ENCODE measurements at places on chromosomes 3 and 15.

DNA sequence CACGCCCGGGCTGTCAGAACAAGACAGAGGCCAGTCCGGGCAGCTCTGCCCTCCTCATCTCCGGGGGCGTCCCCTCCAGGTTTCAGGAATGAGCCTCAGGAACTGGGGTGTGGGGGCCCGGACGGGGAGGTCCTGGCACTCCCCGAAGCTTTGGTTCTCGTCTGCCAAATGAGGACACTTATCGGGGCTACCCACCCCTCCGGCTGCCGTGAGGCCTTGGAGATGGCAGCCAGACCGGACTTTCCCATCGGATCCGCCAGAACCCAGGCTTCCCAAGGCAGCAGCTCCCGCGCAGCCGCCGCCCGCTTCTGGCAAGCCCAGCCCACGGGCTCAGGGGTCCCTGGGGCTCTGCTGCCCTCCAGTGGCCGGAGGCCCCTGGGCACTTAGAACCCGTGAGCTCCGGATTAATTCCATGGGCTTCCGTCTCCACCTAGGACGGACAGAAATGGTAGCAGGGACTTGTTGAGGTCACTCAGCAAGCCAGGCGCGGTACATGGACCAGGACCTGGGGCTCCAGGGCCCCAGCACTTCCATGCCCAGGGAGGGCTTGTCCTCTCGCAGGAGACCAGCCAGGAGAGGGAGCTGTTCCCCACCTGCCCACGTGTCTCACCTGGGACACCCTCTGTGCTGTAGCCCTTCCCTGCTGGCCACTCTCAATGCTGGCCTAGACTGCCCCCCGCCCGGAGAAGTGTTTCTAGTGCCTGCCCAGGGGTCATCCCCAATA, 89.4 kb downstream of the LINGO1 start:
- DNase-seq, result peak; percentile 64

DNA sequence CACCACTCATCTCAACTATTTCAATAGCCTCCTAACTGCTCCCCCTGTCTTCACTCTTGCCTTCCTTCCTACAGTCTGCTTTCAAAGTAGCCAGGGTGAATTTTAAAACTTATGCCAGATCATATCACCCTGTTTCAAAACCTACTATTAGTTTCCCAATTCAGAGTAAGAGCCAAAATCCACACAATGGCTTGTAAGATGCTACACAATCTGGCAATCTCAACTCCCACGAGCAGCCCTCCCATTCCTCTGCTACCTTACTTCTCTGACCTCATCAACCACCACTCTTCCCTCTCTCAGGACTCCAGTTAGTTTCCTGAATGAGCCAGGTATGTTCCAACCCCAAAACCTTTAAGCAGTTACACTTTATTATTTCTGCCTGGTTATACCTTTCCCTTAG, 62.5 kb downstream of the VPS13C start:
- no peak for DNase-seq

DNA sequence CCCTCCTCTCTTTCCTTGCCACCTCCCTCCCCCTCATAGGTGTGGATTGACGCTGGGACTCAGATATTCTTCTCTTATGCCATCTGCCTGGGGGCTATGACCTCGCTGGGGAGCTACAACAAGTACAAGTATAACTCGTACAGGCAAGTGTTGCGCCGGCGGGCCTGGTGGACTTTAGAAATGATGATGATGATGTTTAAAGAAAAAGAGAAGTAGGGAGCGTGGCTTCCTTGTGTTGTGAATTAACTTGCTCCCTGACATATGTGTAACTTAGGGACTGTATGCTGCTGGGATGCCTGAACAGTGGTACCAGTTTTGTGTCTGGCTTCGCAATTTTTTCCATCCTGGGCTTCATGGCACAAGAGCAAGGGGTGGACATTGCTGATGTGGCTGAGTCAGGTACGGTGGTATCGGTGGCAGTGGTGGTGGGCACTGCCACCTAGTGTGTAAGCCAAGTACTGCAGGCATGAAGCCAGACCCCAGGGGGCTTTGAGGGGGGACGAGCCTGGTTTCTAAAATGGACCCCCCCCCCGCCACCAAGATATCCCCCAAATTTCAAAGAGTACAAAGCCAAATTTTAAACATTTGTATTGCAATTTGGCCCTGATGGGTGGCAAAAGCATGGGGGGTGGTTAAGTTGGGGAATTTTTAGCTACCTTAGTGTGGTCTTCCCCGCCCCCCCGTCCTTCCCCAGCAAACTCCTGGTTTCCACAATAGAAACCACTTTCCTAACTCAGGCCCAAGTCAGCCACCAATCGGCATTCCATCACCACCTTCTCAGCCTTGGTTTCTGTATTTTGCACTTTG, 65.6 kb downstream of the SLC6A6 start:
- no peak for DNase-seq

- DNase-seq, result no peak
Measured at GRCh38 chr3:7733933-7734332, 767.7 kb upstream of the LMCD1 start.

DNA sequence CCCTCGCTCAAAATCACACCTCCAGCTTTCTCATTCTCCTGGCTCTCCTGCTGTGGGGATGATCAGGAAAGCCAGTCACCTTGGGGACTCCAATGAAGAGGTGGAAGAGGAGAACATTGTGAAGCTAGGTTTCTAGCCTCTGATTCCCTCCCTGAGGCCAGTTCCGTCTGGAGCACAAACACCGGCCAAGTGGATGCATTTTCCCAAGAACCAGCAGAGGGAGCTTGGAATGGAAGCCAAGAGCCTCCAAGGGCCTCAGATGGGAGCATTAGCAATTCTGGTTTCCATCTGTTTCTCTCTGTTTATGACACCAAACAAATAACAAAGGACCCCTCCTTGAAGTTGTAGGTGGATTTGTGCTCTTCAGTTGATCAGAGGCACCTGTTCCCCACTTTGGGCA, 40.6 kb upstream of the NMNAT3 start:
- no peak for DNase-seq

GRCh38 chr3:126845920-126846715, 136.8 kb upstream of the PLXNA1 start:
- DNase-seq, result no peak

- DNase-seq, result no peak
Measured at GRCh38 chr3:169613053-169613803, 50.3 kb downstream of the MECOM start.

GRCh38 chr15:63881431-63881830, 47.7 kb upstream of the HERC1 start:
- DNase-seq, result no peak
